ENCODE measurements at places on chromosomes 7 and 10. TPM values are rescaled to one million over a fixed set of nuclear protein-coding genes. Genes with fewer than 3 reads are reported as not detected.

The C7orf57 gene
- polyA plus RNA-seq = 3.9 TPM

The LRIT2 gene
- not detected for polyA plus RNA-seq

The SPDYE2 gene
- polyA plus RNA-seq = 11.3 TPM

The ZFYVE27 gene
- 28.6 TPM for polyA plus RNA-seq

The TMEM140 gene
- polyA plus RNA-seq = 17.7 TPM

The TMEM229A gene
- polyA plus RNA-seq = 1.6 TPM

DNA sequence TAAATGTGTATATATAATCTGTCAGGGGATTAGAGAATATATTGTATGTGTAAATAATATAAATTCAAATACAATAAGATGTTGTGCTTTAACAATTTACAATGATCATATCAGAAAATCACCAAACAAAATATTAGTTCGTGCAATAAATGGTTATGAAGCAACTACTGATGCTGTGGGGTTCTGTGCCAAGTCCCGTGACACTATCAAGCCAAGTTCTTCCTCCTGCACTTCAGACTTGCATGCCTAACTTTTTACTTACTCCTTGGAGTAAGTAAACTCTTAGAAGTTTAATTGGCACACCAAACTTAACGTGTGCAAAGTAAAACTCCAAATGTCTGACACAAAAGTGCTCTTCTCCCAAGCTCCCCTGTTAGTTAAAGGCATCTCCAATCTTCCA is 26.5 kb upstream of the TMEM254 start:
- no peak for DNase-seq

GRCh38 chr10:73873838-73874215 is 528 bp downstream of the CAMK2G start:
- DNase-seq = no peak

- DNase-seq = no peak
These were observed 268.9 kb downstream of the CSTF2T start for GRCh38 chr10:51430506-51430905.

- no peak for DNase-seq
These were observed 13.8 kb downstream of the ATG9B start for GRCh38 chr7:151010307-151011096.

Measured in left lung (tissue), 14 donors.